ENCODE measurements at places on chromosomes 7 and 10.

DNA sequence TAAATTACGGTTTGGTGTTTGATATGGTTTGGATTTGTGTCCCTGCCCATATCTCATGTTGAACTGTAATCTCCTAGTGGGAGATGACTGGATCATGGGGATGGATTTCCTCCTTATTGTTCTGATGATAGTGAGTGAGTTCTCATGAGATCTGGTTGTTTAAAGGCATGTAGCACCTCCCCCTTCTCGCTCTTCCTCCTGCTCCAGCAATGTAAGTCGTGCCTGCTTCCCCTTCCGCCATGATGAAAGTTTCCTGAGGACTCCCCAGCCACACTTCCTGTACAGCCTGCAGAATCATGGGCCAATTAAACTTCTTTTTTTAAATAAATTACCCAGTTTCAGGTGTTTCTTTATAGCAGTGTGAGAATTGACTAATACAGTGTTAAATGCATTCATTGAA lies 116.6 kb downstream of the DOCK4 start:
- no peak for DNase-seq

GRCh38 chr7:1059200-1060091 lies 15.1 kb downstream of the GPR146 start:
- DNase-seq = peak; percentile 86

GRCh38 chr7:90210981-90211380 lies 559 bp upstream of the STEAP2 start:
- no peak for DNase-seq

DNA sequence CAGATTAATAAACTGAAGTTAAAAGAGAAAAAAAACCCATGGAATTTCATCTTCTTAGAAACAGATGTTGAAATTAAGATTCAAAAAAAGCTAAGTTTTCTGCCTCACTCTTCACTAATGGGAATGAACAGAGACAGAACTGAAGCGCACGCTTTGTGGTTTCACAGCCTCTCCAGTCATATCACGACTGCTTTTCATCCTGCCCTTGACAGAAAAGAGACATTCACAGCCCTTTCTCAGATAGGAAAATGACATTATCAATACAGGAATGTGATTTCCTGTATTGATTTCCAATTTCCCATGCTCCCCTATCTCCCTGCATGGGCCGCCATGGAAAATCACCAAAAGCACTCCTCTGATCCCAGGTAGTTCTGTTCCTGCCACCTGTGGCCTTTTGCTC lies 108.2 kb downstream of the PFKFB3 start:
- no peak for DNase-seq

DNA sequence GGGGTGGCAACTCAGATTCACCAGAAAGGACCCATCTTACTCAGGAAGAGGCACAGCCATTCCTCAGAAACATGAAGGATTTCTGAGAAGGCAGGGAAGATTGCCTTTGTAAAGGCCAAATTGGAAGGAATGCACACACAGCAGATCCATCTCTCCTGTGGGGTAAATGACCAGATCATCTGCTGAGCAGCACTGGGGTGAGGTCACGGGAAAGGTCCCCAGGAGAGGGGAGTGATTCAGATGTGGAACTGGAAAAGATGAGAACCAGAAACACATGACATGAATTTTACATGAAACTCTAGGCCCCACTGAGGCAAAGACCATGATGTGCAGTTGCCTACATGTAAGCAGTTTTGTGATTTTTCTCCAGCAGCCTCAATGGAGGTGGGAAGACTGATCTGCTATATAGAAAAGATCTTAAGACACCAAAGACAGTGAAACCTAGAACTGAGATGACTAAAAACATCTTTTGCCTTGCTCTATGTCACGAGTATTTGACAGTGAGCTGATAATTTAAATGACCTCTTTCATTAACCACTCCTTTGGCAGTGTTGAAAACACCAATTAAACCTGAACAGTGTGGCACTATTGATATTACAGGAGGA lies 91.6 kb downstream of the AMPH start:
- no peak for DNase-seq

GRCh38 chr7:118152149-118152548 lies 31.8 kb upstream of the LSM8 start:
- DNase-seq = no peak

DNA sequence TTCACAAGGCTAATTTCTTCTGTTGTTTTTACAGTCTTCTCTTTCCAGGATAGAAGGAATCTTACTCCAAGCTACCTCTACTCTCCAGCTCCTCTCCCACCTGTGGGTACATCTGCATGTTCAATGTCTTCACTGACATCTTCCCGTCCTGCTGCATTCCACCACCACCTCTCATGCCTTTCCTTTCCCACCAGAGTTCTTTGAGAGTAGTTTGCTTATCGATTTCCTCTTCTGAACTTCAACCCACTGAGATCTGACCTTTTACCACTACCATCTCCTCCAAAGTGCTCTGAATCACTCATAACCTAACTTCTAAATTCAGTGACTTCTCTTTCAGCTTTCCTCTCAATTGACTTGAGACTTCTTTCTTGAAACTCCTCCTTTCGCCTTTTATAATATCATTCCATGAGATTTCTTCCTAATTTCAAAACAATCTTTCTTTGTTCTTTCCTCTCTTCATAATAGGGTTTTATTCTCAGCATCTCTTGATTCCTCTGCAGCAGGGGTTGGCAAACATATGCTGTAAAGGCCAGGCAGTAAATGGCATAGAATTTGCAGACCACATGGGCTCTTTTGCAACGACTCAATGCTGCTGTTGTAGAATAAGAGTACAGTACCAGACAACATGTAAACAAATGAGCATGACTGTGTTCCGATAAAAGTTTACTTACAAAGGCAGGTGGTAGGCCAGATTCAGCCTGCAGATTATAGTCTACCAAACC lies 22.1 kb downstream of the ACSL5 start:
- no peak for DNase-seq

DNA sequence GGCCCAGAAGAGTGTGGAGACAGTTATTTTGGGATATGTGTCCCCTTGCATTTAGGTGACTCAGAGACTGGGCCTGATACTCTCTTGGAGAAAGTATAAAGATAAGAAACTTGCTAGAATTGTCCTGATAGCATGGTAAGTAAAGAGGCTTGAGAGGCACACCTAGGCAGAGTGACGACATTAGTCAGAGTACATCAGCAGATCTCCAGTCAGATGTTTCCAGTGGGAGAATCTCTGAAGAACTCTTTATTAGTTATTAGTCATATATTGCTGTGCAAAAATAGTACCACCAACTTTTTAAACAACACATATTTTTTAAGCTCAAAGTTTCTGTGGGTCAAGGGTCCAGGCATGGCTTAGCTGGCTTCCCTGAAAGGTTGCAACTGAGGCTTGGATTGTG lies 182.6 kb downstream of the NEBL start:
- DNase-seq = no peak

DNA sequence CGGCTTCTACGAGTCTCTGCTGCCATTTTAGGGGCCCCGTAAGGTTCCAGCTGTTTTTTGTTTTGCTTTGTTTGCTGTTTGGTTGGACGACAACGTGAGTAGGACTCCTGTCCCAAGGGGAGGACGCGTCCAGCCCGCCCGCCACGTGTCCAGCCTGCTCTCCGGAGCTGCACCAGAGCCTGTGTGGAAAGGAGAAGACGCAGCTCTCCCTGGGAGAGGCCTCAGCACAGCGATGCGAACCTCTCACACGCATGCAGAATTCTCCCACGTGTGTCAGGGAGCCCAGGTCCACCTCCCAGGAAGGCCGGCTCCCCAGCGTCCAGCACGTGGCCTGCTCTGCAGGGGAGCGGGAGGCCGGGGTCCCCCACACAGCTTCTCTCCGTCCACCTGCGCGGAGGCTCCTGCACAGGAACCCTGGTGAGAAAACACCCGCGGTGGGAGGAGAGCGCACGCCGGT lies 36.4 kb upstream of the DNAJB6 start:
- DNase-seq = no peak

- DNase-seq = no peak
Observed at GRCh38 chr7:107744345-107744750, 406 bp downstream of the CBLL1 start.

GRCh38 chr10:21015851-21016250 lies 118.7 kb upstream of the NEBL start:
- no peak for DNase-seq

DNA sequence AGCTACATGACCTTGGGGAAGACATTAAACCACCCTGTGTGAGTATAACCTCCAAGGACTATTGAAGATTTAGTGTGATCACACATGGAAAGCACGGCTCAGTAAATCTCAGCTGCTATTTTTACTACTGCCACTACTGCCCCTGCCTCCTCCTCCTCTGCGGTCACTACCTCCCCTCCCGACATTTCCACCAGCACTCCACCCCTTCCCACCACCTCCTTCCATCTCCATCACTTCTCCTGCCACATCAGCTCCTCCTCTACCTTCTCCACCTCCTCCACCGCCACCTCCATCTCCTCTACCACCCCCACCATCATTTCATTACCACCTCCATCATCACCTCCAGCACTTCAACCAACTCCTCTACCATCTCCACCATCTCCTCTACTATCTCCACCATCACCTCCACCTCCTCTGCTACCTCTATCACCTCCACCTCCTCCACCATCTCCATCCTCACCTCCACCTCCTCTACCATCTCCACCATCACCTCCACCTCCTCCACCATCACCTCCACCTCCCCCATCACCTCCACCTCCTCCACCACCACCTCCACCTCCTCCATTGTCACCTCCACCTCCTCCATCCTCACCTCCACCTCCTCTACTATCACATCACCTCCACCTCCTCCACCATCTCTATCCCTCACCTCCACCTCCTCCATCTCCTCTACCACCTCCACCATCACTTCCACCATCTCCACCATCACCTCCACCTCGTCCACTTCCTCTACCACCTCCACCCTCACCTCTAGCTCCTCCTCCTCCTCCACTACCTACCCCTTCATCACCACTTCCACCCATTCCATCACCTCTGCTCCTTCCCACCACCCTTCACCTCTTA lies 69.4 kb downstream of the GRB10 start:
- no peak for DNase-seq

- DNase-seq = no peak
Observed at GRCh38 chr7:55953707-55954475, 2.2 kb downstream of the MRPS17 start.

GRCh38 chr7:125136755-125137532 lies 207.3 kb upstream of the POT1 start:
- DNase-seq = peak; percentile 65

DNA sequence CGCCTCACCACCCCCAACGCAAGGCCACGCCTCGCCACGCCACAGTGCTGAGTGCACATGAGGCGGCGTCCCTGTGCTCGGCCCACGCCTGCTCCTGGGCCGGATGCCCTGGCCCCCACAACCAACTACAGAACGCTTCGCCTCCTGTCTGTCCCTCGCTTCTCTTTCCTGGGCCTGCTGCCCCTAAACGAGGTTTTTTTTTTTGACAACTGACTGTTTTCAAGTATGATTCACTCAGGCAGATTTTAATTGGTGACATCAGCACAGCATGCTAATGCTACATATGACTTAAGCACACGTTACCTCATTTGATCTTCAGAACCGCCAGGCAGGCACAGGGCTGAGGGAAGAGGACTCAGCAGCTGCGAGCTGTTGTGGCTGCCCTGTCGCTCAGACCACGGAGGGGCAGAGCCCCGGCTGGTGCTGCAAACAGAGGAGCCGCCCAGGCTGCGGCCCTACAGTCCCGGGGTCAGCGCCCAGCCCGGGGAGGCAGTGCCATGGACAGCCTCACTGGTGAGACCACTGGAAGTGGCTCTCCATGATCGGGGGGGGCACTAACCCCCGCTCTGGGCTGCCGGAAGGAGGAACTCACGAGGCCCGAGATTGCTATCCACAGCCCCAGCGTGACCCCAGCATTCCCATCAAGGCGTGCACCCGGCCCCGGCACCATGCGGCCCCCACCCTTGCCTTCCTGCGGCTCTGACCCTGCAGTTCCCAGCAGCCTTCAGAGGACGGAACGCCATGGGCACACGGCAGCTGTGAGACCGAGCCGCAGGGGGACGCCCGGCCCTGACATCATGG lies 212.8 kb downstream of the MAD1L1 start:
- peak; percentile 52 for DNase-seq

GRCh38 chr7:139038691-139039090 lies 2.8 kb upstream of the ZC3HAV1L start:
- no peak for DNase-seq

GRCh38 chr7:55127622-55128081 lies 108.8 kb downstream of the EGFR start:
- DNase-seq = peak; percentile 93

- DNase-seq = no peak
Observed at GRCh38 chr10:104862-105565, 30.2 kb upstream of the ZMYND11 start.

GRCh38 chr10:100325158-100325557 lies 4.9 kb downstream of the PKD2L1 start:
- no peak for DNase-seq
